NCI-H187 treated with DMSO at 0.1 percent for 48 hours (cell line): ENCODE measurements at places on chromosomes 11 and 22.

DNA sequence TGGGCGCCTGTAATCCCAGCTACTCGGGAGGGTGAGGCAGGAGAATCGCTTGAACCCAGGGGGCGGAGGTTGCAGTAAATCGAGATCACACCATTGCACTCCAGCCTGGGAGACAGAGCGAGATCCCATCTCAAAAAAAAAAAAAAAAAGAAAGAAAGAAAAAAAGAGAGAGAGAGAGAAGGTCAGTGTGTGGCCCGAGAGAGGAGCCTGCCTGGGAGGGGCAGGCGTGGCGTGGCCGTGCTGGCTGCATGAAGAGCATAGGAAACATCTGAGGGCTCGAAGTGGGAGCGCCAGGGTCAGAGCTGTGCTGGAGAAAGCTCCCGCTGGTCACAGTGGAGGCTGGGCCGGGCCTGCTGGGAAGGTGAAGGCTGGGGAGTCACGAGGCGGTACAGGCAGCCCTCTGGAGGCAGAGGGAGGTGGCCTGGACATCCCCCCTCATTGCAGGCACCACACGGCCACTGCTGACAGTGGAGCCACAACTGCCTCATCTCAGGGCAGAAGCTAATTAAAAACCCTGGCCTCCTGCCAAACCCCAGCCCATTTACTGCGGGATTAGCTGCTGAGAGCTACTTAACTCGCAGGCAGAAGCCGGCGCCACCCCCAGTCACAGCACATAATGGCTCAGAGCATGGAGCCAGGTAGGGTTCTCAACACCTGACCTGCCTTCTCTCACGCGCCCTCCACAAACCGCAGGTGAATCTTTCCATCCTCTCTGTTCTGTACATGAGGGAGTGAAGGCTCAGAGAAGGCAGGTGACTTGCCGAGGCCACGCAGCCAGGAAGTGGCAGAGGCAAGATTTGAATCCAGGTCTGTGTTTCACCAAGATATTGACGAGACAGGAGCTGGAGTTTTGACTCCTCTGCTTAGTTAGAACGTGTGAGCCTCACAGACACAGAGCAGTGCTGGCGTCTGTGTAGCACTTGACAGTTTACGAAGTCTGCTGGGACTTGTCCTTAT is 32.6 kb downstream of the NFAM1 start:
- peak; percentile 84 for DNase-seq

DNA sequence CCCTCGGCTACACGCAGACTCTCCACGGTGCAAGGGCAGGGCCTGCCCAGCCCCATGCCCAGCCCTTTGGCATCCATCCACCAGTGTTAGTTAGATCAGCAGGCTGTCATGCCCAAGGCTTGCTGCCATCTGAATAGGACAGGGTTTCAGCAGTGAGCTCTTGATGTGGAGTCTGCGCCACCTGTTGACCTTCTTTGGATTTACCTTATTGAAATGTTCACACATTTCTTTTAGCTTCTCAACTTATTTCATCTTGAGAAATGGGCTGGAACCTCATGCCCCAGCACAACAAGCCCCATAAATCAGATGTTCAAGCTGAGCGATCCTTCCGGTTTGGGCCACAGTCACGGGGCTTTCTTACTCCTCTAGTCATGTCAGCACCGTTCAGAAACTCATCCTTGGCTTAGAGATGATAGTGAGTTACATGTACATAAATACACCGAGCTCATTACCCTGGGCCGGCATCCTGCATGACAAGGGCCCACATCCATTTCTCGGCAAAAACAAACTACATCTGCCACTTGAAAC is 61.7 kb downstream of the PARVB start:
- DNase-seq = peak; percentile 83

DNA sequence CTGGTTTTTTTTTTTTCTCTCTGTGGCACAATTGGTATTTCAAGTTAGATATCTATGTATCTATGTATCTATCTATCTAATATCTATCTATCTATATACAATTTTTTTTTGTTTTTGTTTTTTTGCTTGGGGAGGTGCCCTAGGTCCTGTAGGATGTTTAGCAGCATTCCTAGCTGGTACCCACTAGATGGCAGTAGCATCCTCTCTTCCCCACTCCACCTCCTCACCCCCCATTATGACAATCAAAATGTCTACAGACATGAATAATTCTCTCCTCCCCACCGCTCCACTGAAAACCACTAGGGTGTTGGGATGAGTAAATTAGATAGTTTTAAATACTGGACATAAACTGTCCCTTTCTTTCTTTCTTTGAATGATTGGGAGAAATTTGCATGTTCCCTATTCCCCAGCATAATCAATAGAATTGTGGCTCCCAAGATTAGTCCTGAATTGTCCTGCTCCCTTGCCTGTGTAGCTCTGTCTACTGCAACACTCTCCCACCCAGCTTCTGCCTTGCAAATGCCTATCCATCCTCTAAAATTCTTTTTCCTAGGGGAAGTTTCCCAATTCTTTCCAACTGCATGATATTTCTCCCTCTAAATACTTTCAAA is 1152.4 kb downstream of the LRRC4C start:
- DNase-seq = peak; percentile 25

GRCh38 chr22:47594836-47595521 is 832.5 kb downstream of the TBC1D22A start:
- DNase-seq = no peak

DNA sequence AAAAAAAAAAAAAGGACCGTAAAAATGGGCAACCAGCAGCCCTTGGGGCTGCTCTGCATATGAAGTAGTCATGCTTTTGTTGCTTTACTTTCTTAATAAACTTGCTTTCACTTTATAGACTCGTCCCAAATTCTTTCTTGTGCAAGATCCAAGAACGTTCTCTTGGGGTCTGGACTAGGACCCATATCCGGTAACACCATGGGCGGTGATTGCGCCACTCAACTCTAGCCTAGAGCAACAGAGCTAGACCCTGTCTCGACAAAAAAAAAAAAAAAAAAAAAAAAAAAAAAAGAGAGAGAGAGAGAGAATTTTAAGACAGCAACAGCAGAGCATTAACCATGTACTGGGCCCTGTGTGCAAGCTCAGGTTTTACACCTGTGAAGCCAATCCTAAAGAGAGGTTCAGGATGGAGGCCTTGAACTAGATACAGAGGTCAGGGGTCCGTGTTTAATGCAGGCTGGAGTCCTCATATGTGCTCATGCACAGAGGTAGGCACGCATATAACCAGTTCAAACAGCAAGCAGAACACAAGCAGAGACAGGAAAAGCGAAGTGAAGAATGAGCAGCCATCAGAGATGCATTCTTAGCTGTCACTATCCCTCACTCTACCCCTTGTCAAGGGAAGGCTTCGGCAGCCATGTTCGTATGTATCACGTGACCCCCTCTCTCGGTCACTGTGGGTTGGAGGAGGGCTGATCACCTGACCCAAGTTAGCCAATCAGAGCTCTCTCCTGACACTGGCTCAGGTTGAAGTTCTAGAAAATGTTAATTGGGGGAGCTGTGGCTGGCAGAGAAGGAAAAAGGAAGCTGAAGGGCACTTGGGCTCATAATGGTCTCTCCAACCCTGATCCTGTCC is 16.7 kb upstream of the SYT12 start:
- DNase-seq = no peak

DNA sequence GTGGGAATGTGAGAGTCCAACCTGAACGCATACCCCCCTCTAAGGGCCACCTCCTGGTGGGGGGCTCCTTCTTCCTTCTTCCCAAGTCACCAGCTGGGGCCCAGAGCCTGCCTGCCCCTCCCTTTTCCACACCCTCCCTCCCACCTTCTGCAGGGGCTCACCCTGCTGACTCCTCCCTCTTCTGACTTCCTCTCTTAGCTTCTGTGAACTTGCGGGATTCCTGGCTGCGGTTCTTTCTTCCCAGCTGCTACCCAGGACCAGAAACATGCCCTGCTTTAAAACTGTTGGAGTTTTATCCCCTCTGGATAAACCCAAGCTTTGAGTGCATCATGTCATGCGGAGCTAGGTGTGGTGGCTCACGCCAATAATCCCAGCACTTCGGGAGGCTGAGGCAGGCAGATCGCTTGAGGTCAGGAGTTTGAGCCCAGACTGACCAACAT is 10.2 kb downstream of the LRRC74B start:
- no peak for DNase-seq

DNA sequence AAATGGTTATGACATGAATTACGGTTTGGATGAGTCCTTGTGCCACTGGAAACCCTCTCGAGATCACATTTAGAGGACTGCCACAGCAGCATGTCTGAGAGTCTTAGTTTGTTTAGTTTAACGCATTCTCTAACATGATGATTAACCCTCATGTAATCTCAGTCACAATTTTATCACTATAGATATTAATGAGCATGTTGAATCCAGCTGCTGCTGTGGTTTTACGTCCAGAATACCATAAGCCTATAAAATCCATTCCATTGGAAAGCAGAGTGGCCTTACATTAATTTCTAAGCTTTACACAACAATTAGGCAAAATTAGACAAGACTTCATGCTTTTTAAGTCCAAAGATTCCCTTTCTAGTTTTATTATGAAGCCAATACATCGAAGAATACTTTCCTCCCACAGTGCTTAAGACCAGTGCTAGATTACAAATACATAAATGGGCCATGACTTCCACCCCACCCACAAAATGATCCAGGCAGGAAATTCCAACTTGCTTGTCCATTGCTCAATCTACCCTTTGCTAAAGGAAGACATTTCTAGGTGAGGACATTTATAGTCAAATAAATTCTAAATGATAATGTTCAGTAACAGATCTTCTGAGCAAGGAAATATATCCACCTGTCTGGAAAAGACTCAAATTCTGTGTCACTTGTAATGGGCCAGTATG is 3.5 kb upstream of the ELMOD1 start:
- no peak for DNase-seq

DNA sequence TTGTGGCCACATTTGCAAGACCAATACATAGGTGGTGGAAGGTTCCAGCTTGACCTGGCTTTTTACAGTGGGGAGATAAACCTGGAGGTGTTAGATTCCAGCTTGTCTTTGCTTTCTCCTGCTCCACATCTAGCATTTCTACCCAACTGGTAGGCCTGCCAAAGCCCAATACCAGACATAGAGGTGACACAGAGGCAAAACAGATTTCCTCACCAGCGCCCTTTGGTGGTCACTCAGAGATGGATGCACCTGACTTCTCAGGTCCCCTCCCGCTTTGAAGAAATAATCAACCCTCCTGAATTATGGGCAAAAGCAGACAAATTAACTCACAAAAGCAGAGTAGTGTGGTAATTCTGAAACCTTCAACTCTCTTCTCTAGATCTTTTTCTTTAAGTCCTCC is 1356.2 kb downstream of the FAM181B start:
- DNase-seq = no peak

GRCh38 chr11:121514432-121515334 is 61.9 kb upstream of the SORL1-AS1 start:
- no peak for DNase-seq

DNA sequence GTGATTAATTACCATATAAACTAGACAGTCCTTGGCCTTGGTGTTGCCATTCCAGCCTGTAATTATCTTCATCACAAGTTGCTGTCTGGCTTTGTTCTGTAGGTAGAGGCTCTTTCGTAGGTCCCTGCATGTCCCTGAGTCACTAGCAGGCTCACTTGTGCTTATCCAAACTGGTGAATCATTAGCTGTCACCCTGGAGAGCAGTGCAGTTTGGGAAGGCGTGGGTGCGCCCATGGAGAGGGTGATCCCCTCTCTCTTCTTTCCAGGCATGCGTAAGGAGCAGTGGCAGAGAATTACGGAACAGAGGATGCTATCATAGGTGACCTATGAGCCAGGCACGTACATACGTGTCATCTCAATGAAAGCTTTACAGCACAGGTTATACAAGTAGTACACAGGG is 11.0 kb upstream of the EHF start:
- DNase-seq = no peak

GRCh38 chr11:76148231-76148630 is 58.1 kb downstream of the WNT11 start:
- no peak for DNase-seq

- no peak for DNase-seq
Measured at GRCh38 chr11:30585125-30585891, 845 bp downstream of the MPPED2 start.

DNA sequence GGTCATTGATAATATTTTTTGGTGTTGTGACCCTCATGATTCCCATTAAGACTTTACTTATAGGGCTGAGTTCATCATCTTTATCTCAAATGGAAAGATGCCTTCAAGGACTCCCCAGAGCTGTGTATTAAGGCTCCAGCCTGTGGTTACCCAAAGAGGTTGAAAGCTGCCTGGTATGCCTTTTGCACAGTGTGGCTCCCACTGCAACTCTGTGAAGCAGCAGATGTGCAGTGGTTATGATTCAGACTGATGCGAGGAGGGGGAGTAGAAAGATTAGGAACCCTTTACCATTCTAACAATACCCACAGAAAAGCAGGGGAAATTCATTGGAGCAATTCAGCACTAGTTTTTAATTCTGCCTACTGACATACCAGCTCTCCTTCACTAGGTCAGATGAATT is 560.0 kb downstream of the INSC start:
- no peak for DNase-seq

GRCh38 chr11:72723508-72723907 is 28.7 kb downstream of the ARAP1 start:
- DNase-seq = no peak

DNA sequence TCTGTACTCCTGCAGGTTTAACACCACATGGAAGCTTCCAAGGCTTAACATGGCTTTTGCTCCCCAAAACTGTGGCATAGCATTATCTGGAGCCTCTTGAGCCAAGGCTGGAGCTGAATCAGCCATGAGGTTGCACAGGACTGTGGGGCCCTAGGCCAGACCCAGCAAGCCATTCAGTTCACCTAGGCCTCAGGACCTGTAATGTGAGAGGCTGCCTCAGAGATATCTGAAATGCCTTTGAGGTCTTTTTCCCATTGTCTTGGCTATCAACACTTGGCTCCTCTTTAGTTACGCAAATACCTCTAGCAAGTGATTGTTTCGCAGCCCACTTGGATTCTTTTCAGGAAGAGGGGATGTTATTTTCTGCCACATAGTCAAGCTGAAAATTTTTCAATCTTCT is 72.0 kb downstream of the VPREB1 start:
- no peak for DNase-seq

DNA sequence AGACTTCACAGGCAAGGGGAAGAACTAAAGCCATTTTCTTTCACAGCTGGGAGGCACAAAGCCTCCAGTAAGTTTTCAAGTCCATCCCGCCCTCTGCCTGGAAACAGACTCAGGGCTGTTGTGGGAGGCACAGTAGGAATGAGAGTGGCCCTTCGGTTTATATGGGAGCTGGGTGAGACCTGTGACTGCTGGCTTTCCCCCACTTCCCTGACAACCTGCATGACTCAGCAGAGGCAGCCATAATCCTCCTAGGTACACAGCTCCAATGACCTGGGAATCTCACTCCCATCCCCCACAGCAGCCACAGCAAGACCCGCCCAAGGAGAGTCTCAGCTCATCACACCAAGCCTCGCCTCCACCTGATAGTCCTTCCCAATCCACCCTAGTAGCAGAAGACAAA is 12.1 kb upstream of the TMEM45B start:
- DNase-seq = no peak

GRCh38 chr22:45429981-45430775 is 16.7 kb downstream of the RIBC2 start:
- DNase-seq = no peak

DNA sequence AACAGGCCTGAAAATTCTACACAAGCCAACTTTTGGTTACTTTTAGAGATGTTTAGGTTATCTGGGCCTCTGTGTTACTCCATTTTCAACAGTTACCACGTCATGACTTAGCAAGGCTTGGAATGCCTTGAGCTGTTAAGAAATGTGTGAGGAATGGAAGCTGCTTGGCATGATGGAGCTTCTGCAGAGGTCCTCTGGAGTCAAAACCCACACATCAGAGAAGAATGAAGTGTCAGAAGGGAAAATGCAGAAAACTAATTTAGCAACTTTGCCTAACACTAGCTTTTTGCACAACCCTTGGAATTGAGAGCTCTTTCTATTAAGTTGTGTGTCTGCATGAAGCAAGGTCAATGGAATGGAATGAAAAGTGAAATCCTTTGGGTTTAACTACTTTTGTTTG is 27.4 kb downstream of the FAT3 start:
- no peak for DNase-seq

GRCh38 chr11:94924612-94925011 is 48.7 kb downstream of the CWC15 start:
- DNase-seq = no peak
